ENCODE measurements at places on chromosomes 12 and 14.

- DNase-seq = no peak
These were observed 15.7 kb downstream of the VPS37B start for GRCh38 chr12:122880155-122880667.

GRCh38 chr12:57479043-57479375 lies 657 bp downstream of the ARHGAP9 start:
- DNase-seq = no peak

DNA sequence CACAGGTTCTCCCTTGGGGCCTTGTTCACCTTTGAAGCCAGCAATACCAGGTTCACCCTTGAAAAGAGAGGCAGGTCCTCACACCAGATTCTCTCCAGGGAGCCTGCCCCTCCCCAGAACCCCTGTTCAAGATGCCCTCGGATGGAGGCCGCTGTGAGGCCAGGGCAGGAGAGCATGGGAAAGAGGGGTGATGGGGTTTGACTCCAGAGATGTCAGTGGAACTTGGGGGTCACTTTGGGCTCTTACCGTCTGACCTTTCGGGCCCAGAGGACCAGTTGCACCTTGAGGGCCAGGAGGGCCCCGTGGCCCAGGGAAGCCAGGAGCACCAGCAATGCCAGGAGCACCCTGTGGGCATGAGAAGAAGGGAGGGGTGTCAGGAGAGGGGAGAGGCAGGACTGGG lies 17.4 kb downstream of the COL2A1 start:
- DNase-seq = no peak

- no peak for DNase-seq
These were observed 47.8 kb upstream of the MED13L start for GRCh38 chr12:116325336-116325664.

GRCh38 chr12:44387581-44387980 lies 488.5 kb downstream of the NELL2 start:
- DNase-seq = no peak

GRCh38 chr14:104226421-104227383 lies 88.3 kb downstream of the KIF26A start:
- DNase-seq = no peak

- no peak for DNase-seq
These were observed 284.3 kb upstream of the SYT1 start for GRCh38 chr12:78580296-78580695.

GRCh38 chr12:77372494-77372893 lies 307.1 kb upstream of the E2F7 start:
- DNase-seq = no peak

GRCh38 chr12:103540319-103540718 lies 44.6 kb upstream of the C12orf42 start:
- DNase-seq = no peak

- DNase-seq = no peak
These were observed 1.4 kb downstream of the NR4A1 start for GRCh38 chr12:52052468-52053186.

- no peak for DNase-seq
These were observed 118.7 kb upstream of the LRIG3 start for GRCh38 chr12:59039005-59039404.
